ENCODE measurements at places on chromosomes 12 and 14.

GRCh38 chr12:104376650-104377513 lies 73.3 kb downstream of the EID3 start:
- DNase-seq = no peak
- no peak overlapping the region for H3K27ac ChIP-seq
- H3K27me3 ChIP-seq = peaks cover 7% of the 10 kb centered on the region
- H3K4me3 ChIP-seq = no peak overlapping the region

GRCh38 chr14:20485900-20486299 lies 16.7 kb downstream of the PNP start:
- peaks cover 2% of the 10 kb centered on the region for H3K27me3 ChIP-seq
- no peak for DNase-seq
- no peak overlapping the region for H3K27ac ChIP-seq
- no peaks in the 10 kb centered on the region for H3K36me3 ChIP-seq
- peaks cover 37% of the 10 kb centered on the region for H3K4me1 ChIP-seq

DNA sequence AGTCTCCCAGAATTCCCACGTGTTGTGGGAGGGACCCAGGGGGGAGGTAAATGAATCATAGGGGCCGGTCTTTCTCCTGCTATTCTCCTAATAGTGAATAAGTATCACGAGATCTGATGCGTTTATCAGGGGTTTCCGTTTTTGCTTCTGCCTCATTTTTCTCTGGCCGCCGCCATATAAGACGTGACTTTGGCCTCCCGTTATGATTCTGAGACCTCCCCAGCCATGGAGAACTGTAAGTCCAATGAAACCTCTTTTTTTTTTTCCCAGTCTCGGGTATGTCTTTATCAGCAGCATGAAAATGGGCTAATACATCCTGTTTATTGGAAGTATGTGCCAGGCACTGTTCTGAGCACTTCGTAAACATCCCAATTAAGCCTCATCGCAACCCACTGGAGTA lies 788 bp downstream of the KRT72 start:
- DNase-seq = no peak
- no peak overlapping the region for H3K4me3 ChIP-seq
- peaks cover 7% of the 10 kb centered on the region for H3K4me1 ChIP-seq
- no peak overlapping the region for H3K27ac ChIP-seq
- peaks cover 4% of the 10 kb centered on the region for H3K27me3 ChIP-seq

DNA sequence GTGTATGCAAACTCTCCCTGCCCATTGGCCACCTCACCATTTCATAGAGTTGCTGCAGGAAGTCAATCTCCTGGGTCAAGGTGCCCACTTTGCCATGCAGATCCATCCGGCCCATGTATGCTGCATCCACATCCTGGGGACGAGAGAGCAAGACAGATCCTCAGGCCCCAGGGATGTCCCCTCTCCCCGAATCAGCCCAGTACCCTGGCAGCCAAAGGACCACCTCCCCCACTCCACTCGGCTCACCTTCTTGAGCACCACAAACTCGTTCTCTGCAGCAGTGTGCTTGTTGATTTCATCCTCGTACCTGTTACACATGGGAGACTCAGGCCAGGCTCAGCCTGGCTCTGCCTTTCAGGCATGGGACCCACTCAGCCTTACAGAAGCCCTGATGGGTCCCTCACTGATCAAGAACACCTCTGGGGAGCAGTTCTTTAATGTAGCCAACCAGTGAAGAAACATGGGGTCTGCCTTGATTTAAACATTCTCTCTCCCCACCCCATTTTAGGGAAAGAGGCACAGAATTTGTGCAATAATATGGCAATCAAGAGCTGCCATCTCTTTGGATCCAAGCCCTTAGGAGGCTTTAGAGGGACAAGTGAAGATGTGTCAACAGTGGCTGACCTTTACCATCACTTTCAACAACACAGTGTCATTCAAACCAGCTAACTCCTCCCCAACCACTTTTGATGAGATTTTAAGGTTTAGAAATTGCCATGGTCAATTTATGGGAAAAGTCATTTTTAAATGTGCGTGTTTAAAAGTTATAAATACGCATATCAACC lies 3.9 kb downstream of the KRT79 start:
- H3K36me3 ChIP-seq = no peaks in the 10 kb centered on the region
- no peak overlapping the region for H3K4me3 ChIP-seq
- H3K27me3 ChIP-seq = no peaks in the 10 kb centered on the region
- no peak for DNase-seq
- no peak overlapping the region for H3K27ac ChIP-seq
- peaks cover 9% of the 10 kb centered on the region for H3K4me1 ChIP-seq

- no peak overlapping the region for H3K4me3 ChIP-seq
- H3K4me1 ChIP-seq = no peaks in the 10 kb centered on the region
- peaks cover 4% of the 10 kb centered on the region for H3K27me3 ChIP-seq
These were observed 10.7 kb downstream of the MOAP1 start for GRCh38 chr14:93173943-93174395.

GRCh38 chr14:42224053-42224888 lies 617.6 kb downstream of the LRFN5 start:
- no peaks in the 10 kb centered on the region for H3K36me3 ChIP-seq
- no peaks in the 10 kb centered on the region for H3K4me1 ChIP-seq
- no peak overlapping the region for H3K4me3 ChIP-seq
- no peaks in the 10 kb centered on the region for H3K27me3 ChIP-seq

- H3K4me3 ChIP-seq = no peak overlapping the region
- peaks cover 11% of the 10 kb centered on the region for H3K36me3 ChIP-seq
These were observed 12.7 kb downstream of the GCH1 start for GRCh38 chr14:54889919-54890318.

- DNase-seq = peak; percentile 76
- H3K27ac ChIP-seq = peak overlapping the region; percentile 88
- no peaks in the 10 kb centered on the region for H3K27me3 ChIP-seq
These were observed 6.2 kb downstream of the ISCU start for GRCh38 chr12:108568338-108569154.

GRCh38 chr14:100298551-100299237 lies 7.5 kb downstream of the SLC25A29 start:
- DNase-seq = no peak
- H3K4me3 ChIP-seq = no peak overlapping the region
- peaks cover 12% of the 10 kb centered on the region for H3K4me1 ChIP-seq
- no peak overlapping the region for H3K27ac ChIP-seq
- H3K27me3 ChIP-seq = no peaks in the 10 kb centered on the region

- DNase-seq = no peak
- H3K4me3 ChIP-seq = no peak overlapping the region
- no peak overlapping the region for H3K27ac ChIP-seq
- H3K27me3 ChIP-seq = no peaks in the 10 kb centered on the region
These were observed 254.0 kb upstream of the SRRM4 start for GRCh38 chr12:118727196-118727978.

DNA sequence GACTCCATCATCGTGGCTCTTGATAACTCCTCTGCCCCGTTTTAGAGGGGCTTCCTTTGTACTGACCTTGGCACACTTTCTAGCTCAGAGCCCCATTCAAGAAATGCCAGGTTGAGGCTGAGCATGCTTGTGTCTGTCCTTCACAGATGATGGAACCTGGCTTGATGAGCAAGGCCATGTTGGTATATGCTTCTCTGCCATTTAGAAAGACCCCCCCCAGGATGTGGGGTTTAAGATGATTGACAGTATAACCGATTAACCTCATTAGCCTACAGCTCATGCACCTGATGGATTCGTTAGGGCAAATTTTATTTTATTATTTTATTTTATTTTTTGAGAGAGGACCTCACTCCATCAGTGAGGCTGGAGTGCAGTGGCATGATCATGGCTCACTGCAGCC lies 21.0 kb downstream of the BATF start:
- no peak for DNase-seq
- H3K4me1 ChIP-seq = peaks cover 81% of the 10 kb centered on the region
- H3K4me3 ChIP-seq = peak overlapping the region; percentile 64
- peaks cover 54% of the 10 kb centered on the region for H3K36me3 ChIP-seq
- H3K27me3 ChIP-seq = no peaks in the 10 kb centered on the region

DNA sequence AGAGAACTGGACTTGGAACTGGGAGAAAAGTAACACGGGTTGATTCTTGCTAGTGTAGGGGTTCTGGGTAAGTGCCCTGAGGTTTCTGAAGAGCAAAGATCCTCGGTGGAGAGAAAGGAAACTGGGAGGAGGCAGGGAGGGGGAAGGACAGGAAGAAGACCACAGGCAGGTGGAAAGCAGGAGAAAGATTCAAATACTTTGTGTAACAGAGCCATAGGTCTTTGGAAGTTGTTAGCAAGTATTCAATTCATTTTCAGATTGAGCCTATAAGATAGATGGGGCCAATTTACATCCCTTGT lies 1.3 kb downstream of the PNP start:
- H3K27me3 ChIP-seq = peaks cover 3% of the 10 kb centered on the region
- peaks cover 41% of the 10 kb centered on the region for H3K36me3 ChIP-seq
- no peak for DNase-seq
- H3K4me3 ChIP-seq = peak overlapping the region; percentile 95

- H3K27ac ChIP-seq = peak overlapping the region; percentile 98
- H3K27me3 ChIP-seq = no peaks in the 10 kb centered on the region
- peak; percentile 12 for DNase-seq
- peak overlapping the region; percentile 100 for H3K4me3 ChIP-seq
These were observed 484 bp downstream of the RIC8B start for GRCh38 chr12:106774808-106775524.

DNA sequence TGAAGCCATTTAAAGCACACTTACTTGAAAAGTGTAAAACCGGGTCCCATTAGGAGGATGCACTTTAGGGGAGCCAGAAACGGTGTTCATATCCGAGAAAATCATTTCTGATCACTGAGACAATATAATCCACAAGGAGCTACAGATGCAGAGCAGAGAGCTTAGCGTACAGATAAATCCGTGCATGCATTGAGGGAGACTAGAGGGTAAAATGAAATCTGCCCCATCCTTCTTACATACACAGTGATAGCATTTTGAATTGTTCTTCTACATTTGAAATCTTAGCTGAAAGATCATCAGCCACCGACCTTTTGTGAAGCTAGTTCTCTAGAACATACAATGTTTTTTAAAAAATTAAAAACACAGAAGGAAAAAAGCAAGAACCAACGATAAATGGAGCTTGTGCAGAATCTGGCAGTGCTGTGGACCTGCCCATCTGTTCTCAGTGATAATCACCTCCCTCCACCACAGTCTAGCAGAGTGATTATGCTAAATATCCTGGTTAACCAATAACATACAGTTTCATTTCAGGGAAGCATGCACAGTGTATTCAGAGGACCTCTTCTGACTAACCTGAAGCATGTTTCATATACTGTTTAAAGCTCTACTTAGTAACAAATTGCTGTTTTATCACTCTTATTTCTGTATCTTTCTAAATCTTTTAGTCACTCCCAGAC lies 161.1 kb downstream of the PPFIA2 start:
- H3K4me1 ChIP-seq = no peaks in the 10 kb centered on the region
- H3K27ac ChIP-seq = no peak overlapping the region
- H3K36me3 ChIP-seq = no peaks in the 10 kb centered on the region
- H3K27me3 ChIP-seq = peaks cover 2% of the 10 kb centered on the region

DNA sequence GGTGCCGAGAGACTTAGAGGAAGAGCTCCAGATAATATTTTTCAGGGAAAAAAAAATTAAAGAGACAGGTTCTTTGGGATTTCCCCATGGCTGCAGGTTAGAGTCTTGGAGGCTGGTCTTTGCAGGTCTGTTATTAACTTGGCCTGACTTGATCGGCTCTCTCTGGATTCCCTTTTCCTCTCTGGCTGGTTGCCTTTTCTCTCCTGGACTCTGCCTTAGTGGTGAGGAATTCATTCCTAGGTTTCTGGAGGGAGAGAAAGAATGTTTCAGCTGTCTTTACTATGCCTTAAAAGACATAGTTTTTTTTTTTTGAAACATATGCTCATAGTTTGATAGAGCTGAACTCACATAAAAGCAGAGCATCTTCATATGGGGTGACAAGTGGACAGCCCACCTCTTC lies 336.3 kb downstream of the BMP4 start:
- H3K4me3 ChIP-seq = no peak overlapping the region
- no peak for DNase-seq
- H3K36me3 ChIP-seq = no peaks in the 10 kb centered on the region
- no peak overlapping the region for H3K27ac ChIP-seq
- H3K4me1 ChIP-seq = no peaks in the 10 kb centered on the region

DNA sequence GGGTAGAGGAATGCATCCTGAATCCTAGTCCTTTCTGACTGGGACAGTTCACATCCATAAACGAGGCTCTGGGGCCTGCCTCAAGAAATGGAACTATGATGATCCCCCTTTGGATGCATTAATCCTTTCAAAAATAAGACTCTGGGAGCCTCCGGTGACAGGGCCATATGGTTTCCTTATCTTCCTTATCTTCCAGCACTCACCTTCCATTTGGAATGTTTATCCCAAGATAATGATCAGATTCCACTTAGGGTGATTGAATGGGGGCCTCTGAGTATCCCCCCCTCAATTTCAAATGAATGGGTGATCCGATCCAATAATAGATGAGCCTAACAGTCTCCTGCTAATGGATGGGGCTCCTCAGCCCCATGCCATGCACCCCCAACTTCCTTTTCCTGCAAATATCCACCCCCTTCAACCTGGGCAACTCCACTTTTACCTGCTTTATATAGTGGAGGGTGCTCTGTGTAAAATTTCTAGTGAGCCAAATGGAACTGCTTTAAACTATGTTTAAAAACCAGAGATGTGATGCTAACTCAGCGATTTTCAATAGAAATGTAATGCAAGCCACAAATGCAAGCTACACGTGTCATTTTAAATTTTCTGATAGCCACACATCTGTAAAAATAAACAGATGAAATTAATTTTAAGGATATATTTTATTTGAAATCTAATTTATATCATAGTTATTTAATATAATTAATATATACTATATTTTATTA lies 157.8 kb downstream of the ZFP36L1 start:
- no peak overlapping the region for H3K27ac ChIP-seq
- peaks cover 3% of the 10 kb centered on the region for H3K27me3 ChIP-seq
- no peak overlapping the region for H3K4me3 ChIP-seq
- H3K36me3 ChIP-seq = no peaks in the 10 kb centered on the region

GRCh38 chr14:104116756-104117340 lies 21.5 kb upstream of the KIF26A start:
- no peak overlapping the region for H3K4me3 ChIP-seq
- no peaks in the 10 kb centered on the region for H3K36me3 ChIP-seq
- no peak overlapping the region for H3K27ac ChIP-seq
- no peak for DNase-seq

- peaks cover 2% of the 10 kb centered on the region for H3K36me3 ChIP-seq
- peaks cover 6% of the 10 kb centered on the region for H3K4me1 ChIP-seq
- peak overlapping the region; percentile 62 for H3K4me3 ChIP-seq
- H3K27ac ChIP-seq = no peak overlapping the region
- DNase-seq = no peak
These were observed 881 bp downstream of the PYGL start for GRCh38 chr14:50943261-50943942.

DNA sequence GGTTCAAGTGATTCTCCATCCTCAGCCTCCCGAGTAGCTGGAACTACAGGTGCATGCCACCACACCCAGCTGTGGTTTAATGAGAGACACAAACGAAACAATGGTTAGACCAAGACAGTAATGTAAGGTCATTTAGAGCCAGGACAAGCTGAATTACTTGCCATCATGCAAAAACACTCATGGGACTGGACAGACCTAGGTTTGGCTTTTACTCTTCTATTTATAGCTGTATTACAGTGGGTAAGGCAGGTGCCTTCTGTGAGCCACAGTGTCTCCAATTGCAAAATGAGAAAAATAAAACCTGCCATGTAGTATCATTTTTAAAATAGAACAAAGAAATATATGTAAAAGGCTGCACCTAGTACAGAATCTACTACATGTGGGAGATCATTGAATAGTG lies 513.2 kb downstream of the NELL2 start:
- H3K36me3 ChIP-seq = no peaks in the 10 kb centered on the region
- H3K4me3 ChIP-seq = no peak overlapping the region
- H3K4me1 ChIP-seq = no peaks in the 10 kb centered on the region
- DNase-seq = no peak
- H3K27me3 ChIP-seq = peaks cover 1% of the 10 kb centered on the region

- H3K4me1 ChIP-seq = no peaks in the 10 kb centered on the region
- no peak overlapping the region for H3K4me3 ChIP-seq
- peaks cover 2% of the 10 kb centered on the region for H3K27me3 ChIP-seq
- no peaks in the 10 kb centered on the region for H3K36me3 ChIP-seq
These were observed 33.5 kb downstream of the PTPRO start for GRCh38 chr12:15355766-15356165.

Measured in activated T-helper 1 cell treated with anti-CD3 and anti-CD28 coated beads, Interleukin-12 subunit alpha, Interleukin-12 subunit beta, Interleukin-2, Interleukin-4 antibody, amounts not matched to agents 30 ng/mL and 10 ng/mL and 1 ng/mL, durations not matched to agents 14 hours and 24 hours and 36 hours (primary cell).